T-helper 9 cell (primary cell): ENCODE measurements at places on chromosomes 6 and 20.

DNA sequence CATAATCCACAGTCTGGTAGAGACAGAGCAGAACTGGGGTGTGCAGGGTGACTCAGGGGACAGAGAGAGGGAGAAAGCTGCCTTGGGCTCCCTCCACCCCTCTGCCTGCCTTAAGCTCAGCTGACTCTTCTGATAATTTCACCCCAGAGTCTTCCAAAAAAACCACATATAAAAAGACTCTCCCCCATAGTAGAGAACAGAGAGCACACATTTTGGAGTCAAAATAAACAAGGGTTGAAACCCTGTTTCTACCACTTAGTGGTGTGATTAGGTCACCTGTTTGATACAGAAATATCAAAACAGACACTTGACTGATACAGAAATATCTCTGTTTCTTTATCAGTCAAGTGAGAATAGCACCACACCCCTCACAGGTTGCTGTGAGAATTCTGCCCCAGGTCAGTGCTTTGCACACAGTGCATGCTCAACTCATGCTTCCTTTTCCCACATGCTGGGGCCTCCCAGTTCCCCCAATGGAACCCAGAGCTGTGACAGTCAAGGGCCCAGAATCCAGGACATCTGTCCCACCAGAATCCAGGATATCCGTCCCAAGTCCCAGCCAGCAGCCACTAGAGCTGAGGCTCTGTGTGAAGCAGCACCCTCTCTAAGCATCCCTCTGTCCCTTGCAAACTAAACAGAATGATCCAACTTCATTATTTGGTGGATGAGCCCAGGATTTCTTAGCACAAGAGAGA is 1.2 kb downstream of the TREML2 start:
- no peak for DNase-seq

DNA sequence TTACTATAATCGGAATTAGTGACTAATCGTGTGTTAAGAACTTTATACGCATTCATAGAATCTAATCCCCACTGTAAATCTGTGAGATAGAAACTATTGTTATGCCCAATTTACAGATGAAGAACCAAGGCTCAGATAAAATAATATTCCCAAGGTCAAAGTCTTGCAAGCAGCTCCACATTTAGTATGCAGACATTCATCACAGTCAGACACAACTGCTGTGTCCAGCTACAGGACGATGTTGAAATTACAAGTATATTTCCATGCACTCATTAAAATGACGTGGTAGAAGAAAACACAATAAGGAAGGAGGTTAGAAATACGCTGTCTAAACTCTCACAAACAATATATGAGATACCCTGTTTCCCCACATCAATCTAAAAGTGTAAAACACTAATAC is 82.5 kb downstream of the PREX1 start:
- DNase-seq: no peak

DNA sequence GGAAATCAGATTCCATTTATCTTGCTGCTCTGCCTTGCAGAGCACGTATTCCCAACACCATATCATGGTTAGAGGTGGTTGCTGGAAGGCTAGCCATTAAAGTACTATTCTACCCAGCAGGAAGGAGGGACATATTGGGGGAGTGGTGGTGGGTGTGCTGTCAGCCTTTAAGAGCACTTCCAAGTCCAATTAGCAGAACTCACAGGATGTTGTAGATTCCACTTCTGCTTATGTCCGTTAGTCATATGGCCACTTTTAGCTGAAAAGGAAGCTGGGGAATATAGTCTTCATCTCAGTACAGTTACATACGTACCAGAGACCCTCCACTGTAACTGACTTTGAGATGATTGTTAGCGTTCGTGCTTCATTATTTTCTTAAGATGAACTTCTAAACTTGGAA is 94.4 kb downstream of the SAMD3 start:
- DNase-seq: no peak

DNA sequence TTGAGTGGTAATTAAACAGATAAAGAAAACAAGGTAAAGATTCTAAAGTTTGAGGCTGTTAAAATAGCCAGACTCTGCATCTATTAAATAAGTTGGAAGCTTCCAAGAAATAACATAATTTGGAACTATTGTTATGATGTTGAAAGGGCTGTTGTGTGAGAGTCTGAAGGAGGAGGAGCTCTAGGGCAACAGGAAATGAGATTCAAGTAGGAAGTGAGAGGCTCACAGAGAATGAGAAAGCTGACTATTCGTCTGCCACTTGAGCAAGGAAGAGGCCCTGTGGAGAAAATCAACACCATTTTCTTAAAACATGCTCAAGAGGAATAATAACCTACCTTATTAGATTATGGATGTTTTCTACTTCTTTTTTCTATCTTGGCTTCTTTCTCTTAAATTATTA is 185.2 kb downstream of the SLC24A3 start:
- no peak for DNase-seq

GRCh38 chr6:124524491-124525200 is 437.6 kb upstream of the RNF217 start:
- DNase-seq: no peak

DNA sequence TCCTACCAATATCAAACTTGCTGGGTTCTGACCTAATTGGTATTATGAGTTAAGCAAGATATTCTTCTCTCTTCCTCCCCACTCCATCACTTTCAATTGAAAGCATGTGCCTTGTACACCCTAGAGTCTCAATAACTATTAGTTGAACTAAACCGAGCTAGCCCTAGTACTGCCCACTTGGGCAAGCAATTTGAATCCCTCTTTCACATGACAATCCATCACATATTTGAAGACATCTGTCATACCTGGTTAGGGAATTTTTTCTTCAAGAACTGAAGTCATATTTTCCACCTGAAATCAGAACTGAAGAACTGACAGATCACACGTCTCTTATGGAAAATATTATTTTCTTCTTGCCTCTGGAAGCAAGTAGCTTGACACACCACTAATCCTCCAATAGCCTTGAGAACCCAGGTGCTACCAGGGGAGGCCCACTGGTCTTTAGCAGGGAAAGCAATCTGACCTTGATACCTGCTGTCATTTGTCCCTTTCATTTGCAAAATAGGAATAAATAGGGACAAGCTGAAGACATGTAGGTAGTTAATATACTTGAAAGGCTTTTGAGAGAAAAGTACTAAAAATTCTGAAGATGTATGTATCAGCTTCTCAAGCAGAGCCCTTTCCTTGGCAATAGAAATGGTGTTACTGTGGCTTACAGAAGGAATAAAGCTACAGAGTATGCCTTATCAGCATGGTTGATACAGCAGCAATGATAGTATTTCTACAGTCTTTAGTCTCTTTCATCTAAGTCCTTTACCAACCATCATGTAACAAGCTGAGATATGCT is 71.4 kb downstream of the GJA10 start:
- DNase-seq: no peak

GRCh38 chr20:9741996-9742395 is 96.9 kb downstream of the PAK5 start:
- no peak for DNase-seq

- no peak for DNase-seq
Measured at GRCh38 chr6:1820165-1820564, 210.4 kb downstream of the FOXC1 start.

DNA sequence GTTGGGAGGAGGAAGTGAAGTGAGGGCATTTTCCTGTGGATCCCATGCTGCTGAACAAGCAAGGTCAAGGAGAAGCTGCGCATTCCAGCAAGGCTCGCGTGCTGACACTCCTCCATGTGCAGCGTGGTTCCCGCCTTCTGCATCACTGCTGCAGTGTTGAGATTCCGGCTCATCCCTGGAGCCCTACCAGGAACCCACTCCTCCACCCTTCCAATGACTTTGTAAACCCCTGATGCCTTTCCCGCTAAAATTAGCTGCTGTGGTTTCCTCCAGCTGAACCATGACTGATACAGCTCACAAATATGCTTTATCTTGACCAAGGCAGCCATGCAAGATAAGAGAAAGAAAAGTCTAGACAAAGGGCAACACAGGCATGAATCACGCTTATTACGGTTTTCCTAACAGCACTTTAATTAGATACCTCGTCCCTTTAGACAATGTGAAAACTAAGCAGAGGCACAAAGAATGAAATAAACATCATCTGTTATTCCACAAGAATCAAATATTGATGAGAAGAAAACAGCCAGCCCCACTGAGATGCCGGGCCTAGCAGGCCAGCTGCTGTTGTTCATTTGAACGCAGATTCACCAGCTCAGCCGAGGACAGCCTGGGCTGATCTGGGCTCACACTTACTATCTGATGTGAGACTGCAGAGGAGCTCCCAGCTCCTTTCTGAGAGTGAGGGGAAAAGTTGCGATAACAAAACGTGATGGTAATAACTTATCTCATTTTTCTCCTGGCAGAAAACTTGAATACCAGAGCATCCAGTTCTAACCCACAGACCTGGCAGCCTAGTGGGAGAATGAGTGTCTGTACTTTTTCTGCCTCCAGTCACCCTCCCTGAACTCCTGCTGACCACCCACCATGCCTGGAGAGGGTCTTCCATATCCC is 14.2 kb upstream of the BNIP5 start:
- no peak for DNase-seq

GRCh38 chr20:12531626-12532025 is 477.1 kb upstream of the SPTLC3 start:
- no peak for DNase-seq

DNA sequence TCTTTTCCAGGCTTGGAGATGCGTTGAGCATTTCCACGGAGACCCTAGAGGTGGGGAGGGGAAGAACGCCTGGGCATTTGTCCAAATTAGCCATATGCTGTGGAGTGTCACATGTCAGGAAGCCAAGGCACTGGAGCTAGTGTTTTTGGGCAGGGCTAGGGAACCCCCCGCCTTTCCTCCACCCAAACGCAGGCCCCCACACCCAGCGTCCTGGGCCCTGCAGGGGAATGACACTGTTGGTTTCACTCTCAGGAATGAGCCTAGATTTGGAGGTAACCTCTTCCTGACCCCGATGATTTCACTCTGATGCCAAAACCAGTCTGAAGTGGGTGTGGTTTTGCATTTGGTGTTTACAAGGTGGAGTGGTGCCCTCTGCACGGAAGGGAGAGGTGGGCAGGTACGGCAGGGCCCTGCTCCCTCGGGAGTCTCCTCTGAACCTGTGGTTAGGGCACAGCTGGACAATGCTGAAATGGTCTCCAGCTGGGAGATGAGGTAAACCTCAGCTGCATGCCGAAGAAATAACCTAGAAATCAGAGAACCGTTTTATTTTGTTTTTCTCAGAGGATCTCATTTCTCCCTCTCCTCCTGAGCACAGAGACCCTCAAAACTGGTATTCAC is 29.5 kb downstream of the MTHFD1L start:
- no peak for DNase-seq

- DNase-seq: no peak
Measured at GRCh38 chr6:166552600-166552999, 33.9 kb downstream of the RAMACL start.

DNA sequence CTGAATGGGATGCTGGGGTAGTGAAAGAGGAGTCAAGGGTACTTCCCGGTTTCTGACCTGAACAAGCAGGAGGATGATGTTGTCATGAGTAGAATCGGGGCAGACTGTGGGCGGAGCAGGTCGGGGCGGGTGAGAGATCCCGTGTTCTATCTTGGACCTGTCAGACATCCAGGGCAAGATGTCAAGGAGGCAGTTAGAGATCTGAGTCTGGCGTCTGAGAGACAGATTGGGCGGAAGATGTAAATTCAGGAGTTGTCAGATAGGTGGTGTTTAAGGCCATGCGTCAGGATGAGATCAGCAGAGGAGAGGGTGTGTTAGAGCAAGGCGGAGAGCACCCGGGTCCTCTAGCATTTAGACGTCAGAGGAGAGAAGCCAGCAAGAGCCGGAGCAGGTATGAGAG is 115.5 kb downstream of the DLGAP4 start:
- DNase-seq: no peak

DNA sequence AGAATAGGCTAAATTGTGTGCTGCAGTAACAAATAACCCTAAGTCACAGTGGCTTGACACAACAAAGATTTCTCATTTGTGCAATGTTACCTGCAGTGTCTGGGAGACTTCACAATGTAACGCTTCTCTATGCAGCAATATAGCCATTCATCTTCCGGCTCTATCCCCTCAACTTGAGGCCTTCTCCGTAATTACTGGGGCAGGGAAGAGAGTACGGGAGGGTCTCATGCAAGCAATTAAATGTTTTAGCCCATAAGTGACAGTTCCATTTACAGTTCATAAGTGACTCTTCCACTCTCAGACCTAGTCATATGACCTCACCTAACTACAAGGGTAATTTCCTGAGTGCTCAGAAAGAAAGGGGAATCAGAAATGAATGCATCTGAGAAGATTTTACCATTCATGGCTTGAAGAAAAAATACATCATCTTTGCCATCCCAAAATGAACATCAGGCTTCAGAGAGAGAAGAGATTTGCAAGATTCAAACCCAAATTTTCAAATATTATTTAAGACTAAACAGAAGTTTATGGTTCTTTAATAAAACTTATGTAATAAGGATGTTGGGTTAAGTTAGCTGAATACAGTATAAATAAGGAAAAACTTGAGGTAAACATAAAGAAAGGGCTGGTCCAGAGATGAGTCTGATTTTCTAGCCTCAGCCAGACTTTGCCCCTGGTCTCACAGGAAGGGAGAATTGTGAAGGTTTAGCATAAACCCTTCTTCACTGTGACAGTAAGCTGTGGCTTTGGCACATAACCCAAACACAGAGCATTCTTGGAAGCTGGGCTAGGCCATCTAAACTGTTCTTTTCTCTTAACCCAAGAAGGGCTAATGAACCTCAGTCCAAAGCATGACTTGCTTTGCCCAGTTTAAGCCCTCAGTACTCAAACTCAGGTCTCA is 13.3 kb downstream of the GPR6 start:
- DNase-seq: no peak

- no peak for DNase-seq
Measured at GRCh38 chr20:41121399-41121798, 15.9 kb upstream of the PLCG1 start.

DNA sequence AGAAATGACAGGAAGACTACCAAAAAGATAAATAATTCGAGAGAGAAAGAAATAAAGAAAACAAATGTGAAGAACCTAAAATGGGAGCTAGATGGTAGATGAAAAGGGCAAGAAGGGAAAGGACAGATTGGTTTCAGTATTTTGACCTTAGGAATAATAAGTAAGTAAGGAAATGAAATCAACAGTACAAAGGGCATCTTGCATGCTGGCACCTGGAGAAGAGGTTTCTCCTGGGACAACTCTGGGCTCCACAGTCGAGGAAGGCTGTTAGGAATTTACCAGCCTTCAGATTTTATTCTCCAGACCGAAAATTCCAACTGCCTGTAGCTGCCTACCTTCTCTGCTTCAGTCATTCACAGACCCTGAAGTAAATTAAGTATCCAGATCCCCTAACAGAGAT is 80.5 kb downstream of the SMLR1 start:
- no peak for DNase-seq

GRCh38 chr6:134352786-134353480 is 35.0 kb upstream of the SGK1 start:
- no peak for DNase-seq

GRCh38 chr20:3539311-3540107 is 68.7 kb downstream of the ATRN start:
- DNase-seq: no peak

GRCh38 chr20:12875510-12875909 is 133.3 kb upstream of the SPTLC3 start:
- DNase-seq: no peak
